ENCODE measurements at places on chromosomes 6 and 20. TPM values are rescaled to one million over a fixed set of nuclear protein-coding genes. Genes with fewer than 3 reads are reported as not detected.

DNA sequence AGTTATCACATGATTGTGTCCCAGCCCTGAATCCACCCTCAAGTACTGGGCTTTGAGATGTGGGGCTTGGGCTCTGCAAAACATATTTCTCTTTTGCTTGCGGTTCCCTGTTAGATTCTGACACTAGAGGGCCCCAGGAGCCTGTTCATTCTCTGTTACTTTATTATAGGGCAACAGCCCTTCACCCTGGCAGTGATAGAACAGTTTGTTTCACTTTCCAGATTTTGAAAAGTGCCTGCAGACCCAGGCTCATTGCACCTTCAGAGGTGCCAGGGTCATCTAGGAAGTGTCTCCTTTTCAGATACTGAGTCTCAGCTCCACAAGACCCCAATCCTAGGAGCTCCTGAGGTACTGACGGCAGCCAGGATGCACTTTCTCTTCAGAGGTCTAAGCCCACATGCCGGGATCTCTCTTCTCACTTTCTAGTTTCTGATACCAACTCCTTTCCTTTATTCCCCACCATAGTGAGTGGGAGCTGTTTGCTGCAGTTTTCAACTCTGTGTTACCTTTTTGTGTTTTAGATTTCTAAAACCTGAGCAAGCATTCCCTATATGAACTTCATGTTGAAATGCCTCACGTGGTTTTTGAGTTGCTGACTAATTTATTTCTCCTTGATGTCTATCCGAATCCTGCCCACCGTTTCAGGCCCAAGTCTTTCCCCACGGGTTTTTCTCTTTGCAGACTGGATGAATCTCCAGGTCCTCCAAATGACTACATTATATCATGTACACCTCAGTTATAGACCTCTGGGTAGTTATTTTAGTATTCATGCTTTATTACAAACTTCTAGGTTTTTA, 10.9 kb downstream of the ABT1 start:
- DNase-seq = peak; percentile 75

The GSTA3 gene
- not detected for total RNA-seq

GRCh38 chr6:3001146-3001772, 1.6 kb downstream of the NQO2 start:
- DNase-seq = no peak

The ACOT8 gene
- total RNA-seq = 23.2 TPM

DNA sequence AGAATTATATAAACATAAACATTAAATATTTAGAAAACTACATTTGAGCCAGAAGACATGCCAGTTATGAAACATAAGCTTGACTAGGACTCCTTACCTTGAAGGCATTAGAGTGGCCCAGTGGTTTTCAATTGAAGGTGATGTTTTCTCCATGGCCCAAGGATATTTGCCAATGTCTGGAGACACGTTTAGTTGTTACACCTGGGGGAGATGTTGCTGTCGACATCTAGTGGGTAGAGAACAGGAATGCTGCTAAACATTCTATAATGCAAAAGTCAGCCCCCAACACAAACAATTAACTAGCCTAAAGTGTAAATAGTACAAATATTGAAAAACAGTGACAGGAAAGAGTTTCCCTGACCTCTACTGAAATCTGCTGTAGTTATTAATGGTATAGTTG, 200.9 kb upstream of the HS3ST5 start:
- DNase-seq = no peak

- no peak for DNase-seq
These were observed 133.0 kb downstream of the LCA5 start for GRCh38 chr6:79404261-79404660.

GRCh38 chr6:28401172-28401571, 1.6 kb upstream of the ZSCAN12 start:
- no peak for DNase-seq

DNA sequence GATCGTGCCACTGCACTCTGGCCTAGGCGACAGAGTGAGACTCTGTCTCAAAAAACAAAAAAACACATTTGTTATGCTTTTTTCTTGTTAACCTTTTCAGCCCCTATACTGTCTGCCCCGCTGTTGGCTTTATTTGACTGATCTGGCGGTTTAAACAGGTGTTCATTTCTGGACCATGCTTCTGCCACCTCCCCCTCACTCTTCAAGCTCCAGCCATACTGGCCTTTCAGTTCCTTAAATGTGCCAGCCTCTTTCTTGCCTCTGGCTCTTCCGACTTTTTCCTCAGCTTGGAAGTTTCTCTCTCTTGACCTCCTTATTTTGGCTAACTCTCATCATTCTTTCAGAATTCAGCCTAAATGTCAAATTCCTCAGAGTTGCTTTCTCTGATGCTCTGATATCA, 35.2 kb upstream of the TXLNB start:
- DNase-seq = no peak

- DNase-seq = no peak
These were observed 18.4 kb upstream of the HLA-G start for GRCh38 chr6:29809249-29809648.

The DLK2 gene
- total RNA-seq = 0.56 TPM

The LY86 gene
- total RNA-seq = 1.5 TPM

GRCh38 chr6:150418827-150419594, 50.2 kb downstream of the IYD start:
- no peak for DNase-seq

The CLPSL2 gene
- not detected for total RNA-seq

- no peak for DNase-seq
These were observed 19.6 kb upstream of the LTV1 start for GRCh38 chr6:143823548-143823947.

Measured in naive thymus-derived CD4-positive, alpha-beta T cell (primary cell).